ENCODE measurements at places on chromosomes 4 and X. TPM values are rescaled to one million over a fixed set of nuclear protein-coding genes. Genes with fewer than 3 reads are reported as not detected.

- no peaks in the 10 kb centered on the region for H3K36me3 ChIP-seq
- no peak overlapping the region for H3K27ac ChIP-seq
- no peak overlapping the region for H3K4me3 ChIP-seq
- H3K4me1 ChIP-seq: no peaks in the 10 kb centered on the region
These were observed 211.5 kb downstream of the BCOR start for GRCh38 chrX:39886282-39886681.

- no peak overlapping the region for H3K27ac ChIP-seq
- no peaks in the 10 kb centered on the region for H3K4me1 ChIP-seq
- H3K4me3 ChIP-seq: no peak overlapping the region
- no peaks in the 10 kb centered on the region for H3K36me3 ChIP-seq
- peaks cover 7% of the 10 kb centered on the region for H3K27me3 ChIP-seq
These were observed 116.1 kb downstream of the FAM53A start for GRCh38 chr4:1567808-1568581.

- DNase-seq: no peak
- no peaks in the 10 kb centered on the region for H3K4me1 ChIP-seq
- no peaks in the 10 kb centered on the region for H3K27me3 ChIP-seq
- no peak overlapping the region for H3K27ac ChIP-seq
- no peak overlapping the region for H3K4me3 ChIP-seq
- no peaks in the 10 kb centered on the region for H3K36me3 ChIP-seq
These were observed 43.7 kb downstream of the ADD1 start for GRCh38 chr4:2887343-2887742.

GRCh38 chr4:53620956-53621355, 29.7 kb upstream of the LNX1 start:
- H3K27ac ChIP-seq: no peak overlapping the region
- H3K27me3 ChIP-seq: no peaks in the 10 kb centered on the region
- no peak for DNase-seq
- no peaks in the 10 kb centered on the region for H3K4me1 ChIP-seq
- no peak overlapping the region for H3K4me3 ChIP-seq

- peaks cover 8% of the 10 kb centered on the region for H3K4me1 ChIP-seq
- no peaks in the 10 kb centered on the region for H3K36me3 ChIP-seq
- peak; percentile 75 for DNase-seq
- no peak overlapping the region for H3K27ac ChIP-seq
These were observed 2.4 kb upstream of the HGFAC start for GRCh38 chr4:3439391-3439790.

DNA sequence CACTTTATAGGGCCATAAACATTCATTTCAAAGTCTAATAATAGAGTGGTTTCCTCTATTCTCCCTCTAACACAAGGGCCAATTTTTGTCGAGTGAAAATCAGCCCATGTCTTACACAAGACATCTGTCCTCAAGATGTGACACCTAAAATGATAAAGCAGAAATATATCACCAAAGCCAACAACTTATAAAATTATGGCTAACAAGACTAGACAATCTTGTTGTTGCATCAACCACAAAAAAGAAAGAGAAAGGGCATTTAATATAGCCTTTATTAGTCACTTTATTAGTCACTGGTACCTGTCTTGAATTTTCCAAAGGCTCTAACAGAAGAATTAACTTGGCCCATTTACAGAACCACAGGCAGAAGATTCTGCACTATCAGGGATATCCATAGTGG, 161.6 kb downstream of the SMIM20 start:
- no peaks in the 10 kb centered on the region for H3K36me3 ChIP-seq
- no peaks in the 10 kb centered on the region for H3K27me3 ChIP-seq
- no peak for DNase-seq
- peak overlapping the region; percentile 66 for H3K27ac ChIP-seq
- no peak overlapping the region for H3K4me3 ChIP-seq

DNA sequence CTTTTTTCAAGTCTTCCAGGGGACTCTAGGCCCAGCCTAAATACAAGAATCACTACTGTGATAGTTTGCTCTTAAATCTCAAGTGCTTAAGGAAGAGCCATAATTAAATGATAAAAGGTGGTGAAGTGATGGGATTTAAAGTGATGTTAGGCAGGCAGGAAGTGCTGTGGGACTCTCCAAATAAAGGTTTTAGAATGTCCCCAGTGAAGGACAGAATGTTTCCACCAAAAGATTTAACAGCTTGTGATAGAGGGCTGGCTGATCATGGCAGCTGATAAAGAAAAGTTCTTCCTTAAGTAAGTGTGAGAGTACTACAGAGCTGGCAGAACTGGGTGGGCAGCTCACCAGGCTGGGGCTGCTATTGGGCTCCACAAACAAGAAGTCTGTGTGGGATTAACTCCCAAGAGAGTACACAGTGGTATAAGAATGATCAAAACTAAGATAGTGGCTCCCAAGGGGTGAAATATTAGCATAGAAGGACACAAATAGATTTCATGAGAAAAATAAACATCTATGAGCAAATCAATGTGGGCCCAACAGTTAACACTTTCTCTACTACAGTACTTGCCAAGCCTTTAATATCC, 637.2 kb upstream of the CPEB2 start:
- no peaks in the 10 kb centered on the region for H3K27me3 ChIP-seq
- no peaks in the 10 kb centered on the region for H3K4me1 ChIP-seq
- H3K4me3 ChIP-seq: no peak overlapping the region
- H3K27ac ChIP-seq: no peak overlapping the region

GRCh38 chr4:94621491-94622080, 136.2 kb upstream of the BMPR1B start:
- no peak overlapping the region for H3K27ac ChIP-seq
- DNase-seq: no peak
- H3K36me3 ChIP-seq: no peaks in the 10 kb centered on the region
- no peak overlapping the region for H3K4me3 ChIP-seq
- no peaks in the 10 kb centered on the region for H3K27me3 ChIP-seq
- no peaks in the 10 kb centered on the region for H3K4me1 ChIP-seq

DNA sequence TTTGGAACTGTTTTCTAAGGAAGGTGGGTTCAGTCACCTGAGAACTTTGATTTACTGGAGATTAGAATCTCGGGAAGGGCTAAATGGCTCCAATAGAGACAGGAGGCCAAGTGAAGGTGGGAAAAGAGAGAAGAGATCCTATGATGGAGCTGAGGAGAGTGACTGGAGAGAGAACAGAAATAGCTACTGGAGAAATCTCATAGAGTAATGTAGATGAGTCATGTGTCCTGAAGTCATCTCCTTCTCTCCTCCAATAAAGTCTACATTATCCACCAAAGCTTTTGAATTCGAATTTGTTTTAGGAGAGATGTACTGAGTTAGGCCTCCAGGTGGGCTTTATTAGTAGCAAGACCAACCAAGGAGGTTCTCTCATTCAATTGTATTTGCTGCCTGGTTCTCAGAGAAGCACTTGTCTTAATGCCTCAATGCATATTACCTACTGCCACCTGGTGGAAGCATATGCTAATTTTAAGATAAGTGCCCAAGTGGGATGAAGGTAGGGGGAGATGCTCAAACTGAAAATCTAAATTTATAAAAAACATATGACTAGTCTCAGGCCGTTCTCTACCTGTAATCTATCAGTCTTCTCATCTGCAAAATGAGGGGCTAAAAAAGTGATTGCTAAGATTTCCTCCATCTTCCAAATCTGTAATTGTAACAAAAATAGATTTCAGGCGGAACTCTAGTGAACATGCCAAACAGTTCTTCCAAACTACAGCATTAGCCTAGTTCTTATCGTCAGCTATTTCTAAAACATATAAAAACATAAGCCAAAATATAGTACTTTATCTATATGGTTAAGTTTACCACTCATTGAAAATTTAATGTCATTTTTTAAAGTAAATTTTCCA, 24.4 kb downstream of the TXK start:
- no peaks in the 10 kb centered on the region for H3K36me3 ChIP-seq
- H3K27ac ChIP-seq: no peak overlapping the region
- no peaks in the 10 kb centered on the region for H3K27me3 ChIP-seq
- no peak overlapping the region for H3K4me3 ChIP-seq
- peak; percentile 57 for DNase-seq

GRCh38 chr4:86664959-86665358, 70.8 kb downstream of the PTPN13 start:
- no peaks in the 10 kb centered on the region for H3K4me1 ChIP-seq
- H3K36me3 ChIP-seq: no peaks in the 10 kb centered on the region
- no peak overlapping the region for H3K4me3 ChIP-seq
- no peaks in the 10 kb centered on the region for H3K27me3 ChIP-seq
- H3K27ac ChIP-seq: no peak overlapping the region

DNA sequence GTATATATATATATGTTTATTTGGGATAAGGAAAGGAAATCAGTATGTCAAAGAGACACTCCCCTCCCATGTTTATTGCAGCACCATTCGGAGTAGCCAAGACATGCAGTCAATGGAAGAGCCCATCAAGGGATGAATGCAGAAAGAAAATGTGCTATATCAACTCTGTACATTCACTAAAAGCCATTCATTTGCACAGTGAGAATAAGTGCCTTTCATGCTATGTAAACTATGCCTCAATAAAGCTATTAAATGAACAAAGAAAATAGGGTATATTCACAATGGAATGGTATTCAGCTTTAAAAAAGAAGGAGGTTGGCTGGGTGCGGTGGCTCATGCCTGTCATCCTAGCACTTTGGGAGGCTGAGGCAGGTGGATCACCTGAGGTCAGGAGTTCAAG, 20.3 kb downstream of the CD99 start:
- peaks cover 22% of the 10 kb centered on the region for H3K4me1 ChIP-seq
- H3K27me3 ChIP-seq: no peaks in the 10 kb centered on the region
- H3K4me3 ChIP-seq: no peak overlapping the region
- DNase-seq: no peak

GRCh38 chr4:2592572-2592971, 56.1 kb downstream of the FAM193A start:
- no peak for DNase-seq
- no peaks in the 10 kb centered on the region for H3K27me3 ChIP-seq
- H3K4me3 ChIP-seq: no peak overlapping the region

- no peaks in the 10 kb centered on the region for H3K36me3 ChIP-seq
- H3K27ac ChIP-seq: no peak overlapping the region
- DNase-seq: no peak
- H3K4me1 ChIP-seq: no peaks in the 10 kb centered on the region
- H3K4me3 ChIP-seq: no peak overlapping the region
These were observed 181.7 kb upstream of the AGTR2 start for GRCh38 chrX:115988825-115989224.

DNA sequence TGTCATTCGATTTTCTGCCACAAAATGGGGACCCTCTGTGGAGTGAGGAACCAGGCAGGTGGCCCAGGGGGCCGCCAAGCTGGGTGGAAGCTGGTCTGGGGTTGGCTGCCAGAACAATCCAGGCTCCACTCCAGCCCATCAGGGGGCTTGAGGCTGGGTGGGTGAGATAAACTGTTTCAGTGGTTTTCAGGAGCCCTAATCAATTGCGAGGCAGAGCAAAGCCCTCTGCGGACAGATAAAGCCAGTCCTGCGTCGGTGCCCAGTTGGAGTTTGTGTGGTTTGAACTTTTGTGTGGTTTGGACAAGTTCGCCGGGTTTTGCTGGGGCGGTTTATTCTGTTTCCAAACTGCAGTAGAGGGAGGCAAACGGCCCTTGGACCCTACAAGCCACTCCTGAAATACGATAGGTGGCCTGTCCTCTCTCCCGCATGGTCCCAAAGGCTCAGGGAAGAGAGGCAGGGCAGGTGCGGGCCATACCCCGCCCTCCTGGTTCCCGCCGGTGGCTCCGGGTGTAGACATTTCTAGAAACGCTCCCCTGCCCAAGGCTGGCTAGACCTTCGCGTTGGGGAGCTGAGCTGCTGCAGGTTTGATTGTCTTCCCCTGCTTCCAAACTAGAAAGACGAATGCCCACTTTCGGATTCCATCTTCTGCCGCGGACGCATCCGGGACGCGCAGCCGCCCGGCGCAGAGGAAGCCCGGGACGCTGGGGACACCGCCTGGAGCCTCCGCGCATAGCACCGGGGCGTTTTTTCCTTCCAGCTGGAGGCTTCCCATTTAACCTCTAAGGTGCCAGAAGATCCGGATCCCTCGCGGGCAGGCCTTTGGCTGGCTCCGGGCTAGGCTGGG, 169.0 kb upstream of the BCOR start:
- H3K27me3 ChIP-seq: no peaks in the 10 kb centered on the region
- H3K27ac ChIP-seq: peak overlapping the region; percentile 65
- H3K4me3 ChIP-seq: peak overlapping the region; percentile 45
- peaks cover 3% of the 10 kb centered on the region for H3K4me1 ChIP-seq

GRCh38 chr4:168647646-168648375, 151.0 kb downstream of the PALLD start:
- no peak overlapping the region for H3K4me3 ChIP-seq
- peaks cover 4% of the 10 kb centered on the region for H3K27me3 ChIP-seq
- no peaks in the 10 kb centered on the region for H3K4me1 ChIP-seq
- no peaks in the 10 kb centered on the region for H3K36me3 ChIP-seq
- H3K27ac ChIP-seq: no peak overlapping the region

DNA sequence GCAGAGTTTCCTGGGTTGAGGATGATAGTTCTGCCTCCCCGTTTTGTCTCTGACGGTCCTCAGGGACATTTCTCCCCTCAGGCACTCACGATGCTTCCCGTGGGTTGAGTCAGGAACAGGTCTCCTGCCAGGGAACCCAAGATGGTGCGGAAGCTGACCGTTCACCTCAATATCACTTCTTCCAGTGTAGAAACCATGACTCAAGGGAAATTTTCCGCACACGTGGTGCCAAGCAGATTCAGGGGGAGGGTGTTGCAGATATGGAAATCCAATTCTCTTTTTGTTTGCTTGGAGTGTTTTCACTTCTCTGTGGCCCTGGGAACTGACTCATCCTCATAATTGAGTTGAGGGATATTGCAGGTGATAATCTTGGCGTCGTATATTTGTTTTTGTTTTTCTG, 46.7 kb downstream of the CXorf49B start:
- H3K4me3 ChIP-seq: no peak overlapping the region
- no peaks in the 10 kb centered on the region for H3K4me1 ChIP-seq
- no peaks in the 10 kb centered on the region for H3K27me3 ChIP-seq
- no peaks in the 10 kb centered on the region for H3K36me3 ChIP-seq

GRCh38 chr4:87570290-87570805, 38.0 kb upstream of the DSPP start:
- no peaks in the 10 kb centered on the region for H3K36me3 ChIP-seq
- H3K27ac ChIP-seq: no peak overlapping the region
- H3K4me1 ChIP-seq: no peaks in the 10 kb centered on the region
- no peaks in the 10 kb centered on the region for H3K27me3 ChIP-seq
- H3K4me3 ChIP-seq: no peak overlapping the region
- no peak for DNase-seq

- DNase-seq: no peak
- H3K4me3 ChIP-seq: no peak overlapping the region
- peaks cover 9% of the 10 kb centered on the region for H3K4me1 ChIP-seq
- peak overlapping the region; percentile 54 for H3K27ac ChIP-seq
- no peaks in the 10 kb centered on the region for H3K36me3 ChIP-seq
- H3K27me3 ChIP-seq: no peaks in the 10 kb centered on the region
These were observed 32.7 kb upstream of the MSN start for GRCh38 chrX:65634732-65635131.

DNA sequence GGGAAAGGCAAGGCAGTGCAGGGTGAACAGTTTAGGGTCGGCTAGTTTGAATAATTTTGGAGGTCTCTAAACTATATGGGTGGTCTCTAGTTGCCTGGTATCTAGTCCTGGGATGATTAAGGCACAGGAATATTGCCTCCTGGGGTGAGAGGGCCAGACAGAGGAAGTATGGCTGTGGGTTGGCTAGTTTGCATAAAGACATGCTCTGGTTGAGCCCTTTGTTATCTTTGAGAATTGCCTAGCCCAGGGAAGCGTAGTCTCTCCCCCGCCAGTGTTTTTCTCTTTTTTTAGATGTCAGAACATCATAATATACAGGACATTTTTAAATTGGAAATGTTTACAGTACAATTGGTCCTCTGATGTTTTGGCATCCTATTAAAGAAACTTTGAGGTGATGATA, 163.5 kb downstream of the PWWP3B start:
- no peaks in the 10 kb centered on the region for H3K36me3 ChIP-seq
- DNase-seq: no peak
- H3K4me1 ChIP-seq: no peaks in the 10 kb centered on the region
- H3K27ac ChIP-seq: no peak overlapping the region
- peaks cover 6% of the 10 kb centered on the region for H3K27me3 ChIP-seq

The ETDA gene
- not detected for total RNA-seq

The FMR1NB gene
- total RNA-seq: not detected

The STIM2 gene
- 37.6 TPM for total RNA-seq

The INTU gene
- total RNA-seq: 11.6 TPM

The MAGEA1 gene
- total RNA-seq: not detected
